Globus pallidus (tissue), 1 donor: ENCODE measurements at places on chromosomes 2 and 18.

DNA sequence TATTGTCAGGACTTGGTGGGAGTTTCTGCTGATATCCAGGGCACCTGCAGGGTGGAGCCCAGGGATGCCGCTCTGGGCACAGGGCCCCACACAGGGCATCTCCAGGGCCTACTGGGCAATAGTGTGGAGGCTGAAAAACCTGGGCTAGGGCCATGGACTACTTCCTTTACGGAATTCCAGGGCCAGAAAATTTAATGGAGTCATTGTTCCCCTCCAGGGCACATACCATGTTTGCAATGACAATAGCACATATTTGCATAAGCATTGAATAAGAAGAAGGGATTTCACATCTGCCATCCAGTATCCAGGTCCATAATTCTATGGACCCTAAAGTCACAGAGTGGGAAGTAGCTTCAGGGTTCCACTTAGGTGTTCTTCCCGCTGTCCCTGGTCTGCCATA, 103.8 kb upstream of the TPO start:
- no peak for DNase-seq

- DNase-seq = no peak
Observed at GRCh38 chr18:9433671-9434121, 41.6 kb upstream of the RALBP1 start.

DNA sequence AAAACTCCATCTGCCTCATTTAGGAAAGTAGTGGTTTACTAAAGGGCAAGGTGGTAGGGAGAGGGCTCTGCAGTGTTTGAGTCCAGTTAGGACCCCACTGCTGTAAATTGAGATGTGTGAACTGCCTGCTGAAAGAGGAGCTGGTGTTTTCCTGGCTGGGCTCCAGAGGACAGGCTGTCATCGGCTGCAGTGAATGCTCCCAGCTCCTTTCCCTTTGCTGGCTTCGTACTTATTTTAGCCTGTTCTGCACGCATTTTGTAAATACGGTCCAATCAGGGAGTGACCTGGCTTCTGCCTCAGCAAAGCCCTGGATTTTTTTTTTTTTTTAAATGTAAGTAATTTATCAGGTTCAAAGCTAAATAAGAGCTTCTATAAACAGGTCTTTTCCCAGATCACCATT, 37.5 kb downstream of the SLC4A3 start:
- DNase-seq = no peak

GRCh38 chr18:48027401-48027963, 97.0 kb upstream of the SMAD2 start:
- DNase-seq = peak; percentile 24

DNA sequence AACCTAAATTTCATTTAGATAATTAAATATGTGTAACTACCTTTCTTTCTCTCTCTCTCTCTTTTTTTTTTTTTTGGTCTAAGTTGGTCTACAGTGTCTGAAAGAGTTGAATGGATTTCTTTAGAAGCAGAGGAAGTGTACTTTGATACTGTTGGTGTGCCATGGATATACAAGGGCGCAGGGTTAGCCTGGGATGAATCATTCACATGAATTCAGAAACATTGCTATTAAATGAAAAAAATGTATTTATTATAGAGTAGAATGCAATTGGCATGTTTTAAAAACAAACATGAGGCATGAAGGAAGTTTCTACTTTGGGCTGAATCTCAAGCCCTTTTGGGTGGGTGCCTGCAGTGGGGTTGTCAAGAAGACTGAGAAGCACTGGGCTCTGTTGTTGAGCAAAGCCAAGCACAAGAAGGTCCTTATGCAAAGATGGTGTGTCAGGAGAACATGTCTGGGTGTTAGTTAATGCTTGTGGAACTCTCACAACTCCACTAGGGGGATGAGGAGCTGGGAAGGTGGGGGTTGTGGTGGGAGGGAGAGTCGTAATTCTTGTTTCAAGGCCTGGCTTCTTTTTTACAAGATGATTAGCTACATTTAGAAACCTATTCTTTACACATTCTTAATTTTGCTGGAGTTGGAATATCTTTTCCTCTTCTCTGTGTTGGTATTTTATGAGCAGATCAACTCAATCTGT, 57.9 kb downstream of the LYPD6 start:
- no peak for DNase-seq

GRCh38 chr2:36068086-36068485, 287.5 kb upstream of the CRIM1 start:
- DNase-seq = no peak

- no peak for DNase-seq
Observed at GRCh38 chr2:212998626-212999359, 152.6 kb downstream of the IKZF2 start.

DNA sequence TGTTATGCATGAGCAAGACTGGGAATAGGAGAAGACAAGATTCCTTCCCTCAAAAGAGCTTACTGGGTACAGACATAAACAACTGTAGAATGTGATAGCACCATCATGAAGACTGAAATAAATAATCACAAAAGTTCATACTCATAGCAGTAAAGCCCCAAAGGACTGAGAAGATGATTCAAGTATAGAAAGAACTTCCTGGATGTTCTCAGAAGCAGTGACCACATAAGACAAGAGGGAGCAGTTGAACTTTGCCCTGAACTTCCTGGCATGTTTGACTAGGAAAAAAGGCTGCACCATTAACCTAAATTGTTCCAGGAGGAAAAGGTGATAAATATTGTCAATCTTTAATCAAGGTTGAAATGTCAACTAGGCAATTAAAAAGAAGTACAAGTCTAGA, 57.8 kb upstream of the CCDC141 start:
- DNase-seq = no peak

DNA sequence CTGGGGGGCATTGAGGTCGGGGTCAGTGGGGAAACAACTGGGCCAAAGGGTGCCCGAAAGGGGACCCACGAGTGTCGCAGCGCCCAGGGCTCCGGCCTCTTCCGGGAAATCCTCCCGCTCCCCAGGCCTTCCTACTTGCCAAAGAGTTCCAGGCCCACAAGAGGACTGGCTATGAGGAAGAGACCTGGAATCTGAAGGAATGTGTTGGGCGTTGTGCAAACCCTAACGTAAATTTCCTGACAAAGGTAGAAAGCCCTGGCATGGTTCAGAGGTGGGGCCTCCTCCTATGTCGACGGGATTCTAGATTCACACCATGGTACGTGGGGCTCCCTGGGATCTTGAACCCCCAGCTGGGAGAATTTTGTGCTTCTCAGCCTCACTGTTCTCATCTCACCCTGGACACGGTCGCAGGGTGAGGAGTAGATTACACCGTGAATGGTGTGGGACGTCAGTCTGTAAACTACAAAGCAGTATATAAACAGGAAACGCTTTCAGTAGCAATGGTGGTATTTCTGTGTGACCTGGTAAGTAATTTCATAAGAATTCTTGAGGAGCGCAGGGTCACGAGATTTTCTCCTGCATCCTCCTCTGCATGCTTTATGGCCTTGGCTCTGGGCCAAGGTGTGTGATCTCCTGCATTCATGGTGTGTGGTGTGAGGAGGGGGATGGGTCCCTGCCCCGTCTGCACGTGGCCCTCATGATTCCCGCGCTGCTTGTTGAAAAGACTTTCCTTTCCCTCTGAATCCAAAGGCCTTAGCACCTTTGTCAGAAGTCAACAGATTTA, 868 bp downstream of the HSBP1L1 start:
- DNase-seq = no peak

DNA sequence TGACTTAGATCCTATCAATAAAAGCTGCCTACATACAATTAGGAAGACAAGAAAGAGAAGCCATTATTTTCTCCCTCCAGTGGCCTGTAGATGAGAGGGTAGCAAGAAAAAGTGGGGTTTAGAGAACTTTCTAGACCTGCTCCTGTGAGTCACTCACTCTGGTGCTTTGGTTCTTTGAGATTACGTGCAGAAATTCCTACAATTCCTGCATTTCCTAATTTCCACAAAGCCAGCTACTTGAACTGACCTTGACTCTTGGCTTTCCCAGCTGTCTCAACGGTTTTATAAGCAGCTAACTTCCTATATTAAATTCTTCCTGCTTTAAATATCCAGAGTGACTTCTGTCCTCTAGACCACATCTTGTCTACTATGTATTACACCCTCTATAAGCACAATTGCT, 899.5 kb upstream of the KLHL29 start:
- no peak for DNase-seq

- no peak for DNase-seq
Observed at GRCh38 chr18:25053466-25053865, 298.5 kb downstream of the ZNF521 start.

DNA sequence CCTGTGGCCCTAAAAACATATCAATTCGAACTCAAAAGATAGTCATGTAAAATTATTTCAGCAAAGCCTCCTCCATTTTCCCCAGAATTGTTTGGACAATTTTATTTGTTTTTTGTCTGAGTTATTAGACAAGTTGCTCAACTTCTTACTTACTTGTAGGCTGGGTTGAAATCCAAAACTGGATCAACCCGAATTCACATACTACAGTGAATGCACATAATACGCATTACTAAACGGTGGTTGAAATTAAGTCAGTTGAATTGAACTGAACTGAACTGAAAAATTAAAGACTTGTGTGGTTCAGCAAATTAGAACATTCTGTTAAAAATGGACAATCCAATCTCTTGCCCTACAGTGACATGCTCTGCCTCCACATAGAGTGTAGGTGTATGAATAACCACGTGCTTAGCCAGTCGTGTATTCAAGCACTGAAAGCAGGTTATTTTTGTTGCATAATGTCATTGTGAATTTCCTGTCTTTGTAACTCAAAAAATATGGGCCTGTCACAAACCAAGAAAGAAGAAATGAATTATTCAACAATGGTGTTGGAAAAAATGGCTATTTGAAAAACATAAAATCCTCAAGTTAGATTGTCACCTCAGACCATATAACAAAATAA, 441.0 kb downstream of the TXNL1 start:
- DNase-seq = no peak

DNA sequence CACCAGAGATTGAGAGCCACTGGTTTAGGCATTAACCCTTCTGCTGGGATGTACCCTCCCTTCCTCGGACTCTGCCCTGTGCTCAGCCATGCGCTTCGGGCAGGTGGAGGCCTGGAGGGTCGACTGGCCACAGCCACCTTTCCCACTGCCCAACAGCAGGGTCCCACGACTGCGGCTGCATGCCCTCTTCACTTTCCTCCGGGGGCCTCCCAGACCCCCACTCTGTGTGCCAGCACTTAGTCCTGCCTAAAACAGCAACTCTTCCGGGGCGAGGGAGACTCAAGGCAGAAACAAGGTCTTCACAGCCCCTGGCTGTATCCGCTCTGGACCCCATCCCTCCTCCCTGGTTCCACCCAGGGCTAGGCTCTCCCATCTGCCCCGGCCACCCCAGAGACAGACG, 31.3 kb upstream of the BIN1 start:
- no peak for DNase-seq

DNA sequence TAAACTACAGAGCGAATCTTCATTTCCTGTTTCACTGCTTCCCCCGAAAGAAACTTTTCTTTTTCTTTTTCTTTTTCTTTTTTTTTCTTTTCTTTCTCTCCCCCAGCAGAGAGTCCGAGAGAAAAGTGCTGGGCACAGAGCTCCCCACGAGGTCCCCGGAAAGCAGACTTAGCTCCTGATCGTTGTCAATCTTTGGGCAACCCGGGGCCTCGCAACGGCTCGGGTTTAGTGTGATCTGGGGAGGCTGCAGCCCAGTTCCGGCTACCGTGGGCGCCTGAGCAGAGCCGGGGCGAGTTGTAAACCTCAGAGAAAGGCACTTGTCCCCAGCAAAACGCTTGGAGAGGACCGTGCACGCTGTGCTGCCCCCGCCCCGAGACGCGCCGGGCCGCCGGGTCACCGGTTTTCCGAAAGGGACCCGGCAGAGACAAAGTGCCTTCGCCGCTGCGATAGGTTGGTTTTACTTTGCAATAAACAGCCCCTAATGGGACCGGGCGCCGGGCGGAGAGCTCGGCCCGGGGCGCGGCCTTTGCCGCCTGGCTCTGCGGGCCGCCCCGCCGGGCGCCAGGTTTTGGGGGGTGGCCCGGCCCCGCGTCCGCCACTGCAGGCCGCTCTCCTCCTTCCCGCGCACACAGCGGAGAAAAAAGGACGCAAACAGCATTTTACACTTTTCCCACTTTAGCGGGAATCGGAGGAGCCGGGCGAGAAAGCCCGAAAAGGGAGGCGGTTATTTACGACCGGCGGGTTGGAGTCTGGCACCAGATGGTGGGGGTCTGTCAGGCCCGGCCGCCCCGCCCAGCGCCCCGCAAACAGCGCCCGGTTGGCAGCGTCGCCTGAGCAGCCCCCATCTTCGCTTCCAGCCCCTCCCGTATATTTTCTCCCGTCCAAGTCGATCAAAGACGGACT, 136.0 kb downstream of the INSIG2 start:
- DNase-seq = no peak

DNA sequence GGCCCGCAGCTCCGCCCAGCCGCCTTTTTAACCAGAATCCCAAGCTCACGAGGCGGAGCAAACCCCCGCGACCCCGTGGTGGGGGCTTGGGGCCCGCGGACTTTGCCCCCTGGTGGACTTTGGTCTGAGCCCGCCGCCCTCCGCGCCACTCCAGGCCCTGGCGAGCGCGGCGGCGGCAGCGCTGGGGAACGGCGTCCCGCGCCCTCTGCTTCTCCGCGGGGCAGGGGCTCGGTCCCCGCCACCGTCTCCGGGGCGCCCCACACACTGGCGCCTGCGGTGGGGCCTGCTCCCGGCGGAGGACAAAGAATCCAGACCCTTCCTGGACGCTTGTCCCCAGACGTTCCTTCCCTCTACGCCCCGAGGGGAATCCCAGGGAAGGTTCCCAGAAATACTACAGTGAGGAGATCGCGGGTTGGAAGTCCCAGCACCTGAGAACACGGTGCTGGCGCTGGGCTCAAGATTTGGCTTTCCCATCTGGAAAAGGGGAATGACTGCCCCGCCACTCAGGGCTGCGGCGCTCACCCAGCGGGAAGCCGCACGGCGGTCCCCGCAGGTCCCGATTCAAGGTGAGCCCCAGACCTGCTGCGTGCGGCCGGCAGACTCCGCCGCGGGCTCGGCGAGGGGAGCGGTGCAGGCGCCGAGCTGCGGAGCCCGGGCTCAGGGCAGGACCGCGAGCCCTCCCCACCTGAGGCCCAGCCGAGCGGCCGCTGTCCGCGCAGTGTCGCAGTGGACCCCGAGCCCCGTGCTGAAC, at the start of gene HAAO:
HAAO (minus strand) TSS at position 1 of the 751 bp plus-strand sequence. CDS start 47 bp downstream, outside the sequence.
- DNase-seq = no peak

DNA sequence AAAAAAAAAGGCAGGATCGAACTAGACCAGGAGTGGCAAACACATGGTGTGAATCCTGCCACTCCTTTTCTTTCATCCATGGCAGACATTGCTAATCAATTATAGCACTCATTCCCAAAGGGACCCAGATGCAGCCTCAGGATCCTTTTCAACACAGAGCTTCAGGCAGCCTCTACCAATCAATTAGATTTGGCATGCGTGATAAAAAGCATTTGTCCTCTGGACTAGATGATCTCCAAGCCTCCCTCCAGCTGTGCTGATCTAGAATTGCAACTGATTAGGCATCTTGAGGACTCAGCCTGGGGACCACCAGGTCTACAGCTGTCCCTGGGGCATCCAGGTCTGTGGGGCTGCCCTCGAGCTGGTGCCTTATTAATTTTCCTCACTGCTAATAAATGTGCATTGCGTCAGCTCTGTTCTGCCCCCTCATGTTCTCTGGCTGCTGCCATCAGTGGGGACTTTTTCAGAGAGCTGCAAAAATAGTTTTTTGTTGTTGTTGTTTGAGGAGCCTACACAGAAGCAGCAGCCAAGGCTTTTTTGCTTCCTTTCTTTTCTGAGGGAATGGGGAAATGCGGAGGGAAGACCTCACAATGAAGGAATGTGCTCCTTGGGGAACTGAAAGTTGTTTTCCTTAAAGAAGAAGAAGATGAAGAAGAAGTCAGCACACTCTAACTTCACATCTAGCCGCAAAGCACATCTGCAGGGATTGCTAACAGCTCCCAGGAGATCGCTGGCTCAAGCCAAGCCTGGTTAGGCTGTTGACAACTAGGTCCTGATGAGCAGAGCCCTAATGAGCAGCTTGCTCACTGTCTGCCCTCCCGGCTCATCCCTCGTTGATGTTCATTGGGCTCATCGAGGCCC, 8.8 kb upstream of the ATOH8 start:
- peak; percentile 63 for DNase-seq
